ENCODE measurements at places on chromosomes 7 and 10. TPM values are rescaled to one million over a fixed set of nuclear protein-coding genes. Genes with fewer than 3 reads are reported as not detected.

The ABCC2 gene
- total RNA-seq = 6.3 TPM

The CYP3A4 gene
- total RNA-seq = not detected

The TRIM73 gene
- 31.4 TPM for total RNA-seq

DNA sequence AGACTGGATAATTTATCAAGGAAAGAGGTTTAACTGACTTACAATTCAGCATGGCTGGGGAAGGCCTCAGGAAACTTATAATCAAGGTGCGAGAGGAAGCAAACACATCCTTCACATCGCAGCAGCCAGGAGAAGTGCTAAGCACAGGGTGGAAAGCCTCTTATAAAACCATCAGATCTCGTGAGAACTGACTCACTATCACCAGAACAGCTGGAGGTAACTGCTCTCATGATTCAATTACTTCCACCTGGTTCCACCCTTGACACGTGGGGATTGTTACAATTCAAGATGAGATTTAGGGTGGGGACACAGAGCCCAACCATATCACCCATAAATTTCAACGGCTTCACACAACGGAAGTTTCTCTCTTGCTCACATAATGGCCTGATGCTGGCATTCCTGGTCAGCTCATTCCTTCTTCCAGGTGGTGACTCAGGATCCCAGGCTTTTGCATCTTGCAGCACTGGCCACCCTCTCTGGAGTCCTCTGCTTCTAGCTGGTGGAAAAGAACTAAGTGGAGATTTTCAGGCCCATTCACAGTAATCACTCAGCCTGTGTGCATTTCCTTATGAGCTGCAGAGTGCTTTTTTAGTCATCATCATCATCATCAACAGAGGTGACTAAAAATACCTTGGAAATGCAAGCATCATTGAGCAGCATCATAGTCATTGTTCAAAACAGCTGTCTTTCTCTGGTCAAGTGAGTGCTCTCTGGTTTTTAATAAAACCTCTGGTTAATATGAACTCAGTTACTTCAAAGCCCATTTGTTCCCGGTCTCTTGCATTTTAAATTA, 308.1 kb downstream of the SFMBT2 start:
- H3K4me1 ChIP-seq = no peaks in the 10 kb centered on the region
- H3K4me3 ChIP-seq = no peak overlapping the region
- no peaks in the 10 kb centered on the region for H3K36me3 ChIP-seq
- no peak overlapping the region for H3K27ac ChIP-seq
- H3K27me3 ChIP-seq = no peaks in the 10 kb centered on the region
- DNase-seq = no peak

- no peaks in the 10 kb centered on the region for H3K27me3 ChIP-seq
- DNase-seq = no peak
- H3K36me3 ChIP-seq = peaks cover 7% of the 10 kb centered on the region
- peaks cover 27% of the 10 kb centered on the region for H3K4me1 ChIP-seq
- peak overlapping the region; percentile 65 for H3K4me3 ChIP-seq
- H3K27ac ChIP-seq = peak overlapping the region; percentile 99
Observed at GRCh38 chr10:5813091-5813340, 218 bp downstream of the GDI2 start.

All from naive thymus-derived CD4-positive, alpha-beta T cell (primary cell).